ENCODE measurements at places on chromosomes 2 and 18. TPM values are rescaled to one million over a fixed set of nuclear protein-coding genes. Genes with fewer than 3 reads are reported as not detected.

Gene PPP1R1C
- total RNA-seq, result 2.5 TPM

GRCh38 chr18:47317824-47318508, 66.5 kb upstream of the SKOR2 start:
- DNase-seq, result no peak

DNA sequence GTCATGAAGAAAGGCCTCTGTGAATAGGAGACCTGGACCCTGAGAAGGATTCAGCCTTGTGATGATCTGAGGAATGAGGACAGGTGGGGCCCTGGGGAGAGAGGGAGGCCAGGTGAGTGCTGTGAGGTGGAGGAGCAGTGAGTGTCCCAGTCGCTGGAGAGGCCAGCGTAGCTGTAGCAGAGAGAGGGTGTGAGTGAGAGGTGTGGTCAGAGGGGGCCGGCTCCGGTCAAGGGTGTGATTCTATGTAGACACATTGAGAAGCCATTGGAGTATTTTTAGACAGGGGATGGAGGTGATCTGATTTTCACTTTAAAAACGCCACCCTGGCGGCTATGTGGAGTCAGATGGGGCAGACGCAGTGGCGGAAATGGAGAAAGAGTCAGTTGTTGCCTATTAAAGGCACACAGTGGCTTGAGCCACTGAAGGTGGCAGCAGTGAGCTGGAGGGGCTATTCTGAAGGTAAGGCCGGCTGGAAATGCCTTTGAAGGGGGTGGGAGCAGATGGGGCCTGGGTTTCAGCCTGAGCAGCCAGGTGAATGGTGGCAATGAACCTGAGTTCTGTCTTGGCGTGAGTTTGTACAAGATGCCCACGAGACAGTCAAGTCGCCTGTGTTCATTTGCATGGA, 55.6 kb downstream of the GREB1 start:
- DNase-seq, result no peak

DNA sequence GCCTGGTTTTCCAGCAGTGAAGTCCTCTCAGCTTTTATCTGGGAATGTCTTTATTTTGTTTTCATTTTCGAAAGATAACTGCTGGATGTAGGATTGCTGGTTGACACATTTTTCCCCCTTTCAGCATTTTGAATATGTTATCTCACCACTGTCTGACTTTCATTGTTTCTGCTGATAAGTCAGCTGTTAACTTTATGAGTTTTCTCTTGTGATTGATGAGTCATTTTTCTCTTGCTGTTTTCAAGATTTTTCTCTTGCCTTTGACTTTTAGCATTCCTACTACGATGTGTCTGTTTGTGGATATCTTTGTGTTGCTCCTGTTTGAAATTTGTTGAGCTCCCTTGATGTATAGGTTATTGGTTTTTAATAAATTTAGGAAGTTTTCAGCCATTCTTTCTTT, 85.5 kb downstream of the AGPS start:
- DNase-seq, result no peak

DNA sequence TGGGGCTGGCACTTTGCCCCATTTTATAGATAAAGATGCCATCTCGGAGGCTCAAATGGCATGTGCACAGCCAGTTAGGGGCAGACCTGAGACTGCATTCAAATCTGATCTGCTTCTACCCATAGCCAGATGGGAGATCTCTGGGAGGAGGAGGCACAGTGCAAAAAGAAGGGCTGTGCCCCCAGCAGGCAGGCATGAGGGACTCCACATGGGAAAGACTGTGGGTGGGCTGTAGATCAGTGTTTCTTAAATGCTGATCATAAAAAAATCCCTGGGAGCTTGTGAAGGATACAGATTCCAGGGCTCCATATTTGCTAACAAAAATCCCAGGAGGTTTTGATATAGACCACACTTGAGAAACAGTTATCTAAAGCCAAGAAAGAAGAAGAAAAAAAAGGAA, 15.2 kb downstream of the PAX8 start:
- no peak for DNase-seq
